ENCODE measurements at places on chromosomes 12 and 14.

DNA sequence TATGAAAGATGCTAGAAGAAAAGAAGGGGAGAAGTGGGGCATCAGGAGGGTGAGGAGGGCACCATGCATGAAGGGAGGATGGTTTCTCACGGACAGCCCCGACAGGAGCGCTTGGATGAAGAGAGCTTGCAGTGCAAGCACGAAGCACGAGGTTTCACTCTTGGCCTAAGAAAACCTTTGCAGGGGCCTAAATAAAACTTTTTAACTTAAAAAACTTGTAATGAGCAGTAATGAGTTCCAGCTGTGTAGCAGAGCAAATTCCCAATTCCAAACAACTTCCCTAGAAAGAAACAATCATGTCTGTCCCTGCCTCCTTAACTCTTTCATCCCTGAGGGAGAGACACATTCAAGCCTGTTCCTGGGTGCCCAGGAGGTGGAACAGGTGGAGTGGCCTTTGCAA is 119.5 kb downstream of the PAH start:
- no peak for DNase-seq

DNA sequence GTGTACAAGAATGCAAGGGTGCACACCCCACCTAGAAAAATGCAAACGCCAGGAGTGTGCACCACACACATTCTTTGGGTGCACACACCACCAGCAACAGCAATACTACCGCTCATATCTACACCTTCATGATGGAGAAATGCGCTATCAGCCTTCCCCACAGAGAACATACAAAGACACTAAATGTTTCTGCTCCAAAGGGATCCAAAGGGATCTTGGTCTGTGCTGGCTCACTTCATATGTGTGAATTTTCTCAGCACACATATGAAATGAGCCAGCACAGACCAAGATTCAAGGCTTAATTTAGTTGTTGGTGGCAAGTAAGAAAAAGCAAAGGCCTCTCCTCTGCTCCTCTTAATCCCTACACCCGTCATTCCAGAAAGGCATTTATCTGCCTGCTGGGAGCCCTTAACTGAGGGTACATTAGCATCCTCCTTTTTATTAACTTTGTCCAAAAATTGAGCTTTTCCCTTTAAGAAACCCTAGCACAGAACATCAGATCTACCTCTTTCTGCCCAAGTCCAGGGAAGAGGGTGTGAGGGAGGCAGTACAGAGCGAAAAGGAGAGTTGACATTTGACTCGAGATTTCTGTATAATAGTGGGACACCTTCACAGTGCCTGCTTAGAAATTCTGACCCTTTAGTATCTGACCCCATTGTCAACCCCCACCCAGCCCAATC is 8.3 kb downstream of the BMP4 start:
- DNase-seq: no peak

GRCh38 chr14:56390859-56391258 is 188.7 kb upstream of the TMEM260 start:
- no peak for DNase-seq

DNA sequence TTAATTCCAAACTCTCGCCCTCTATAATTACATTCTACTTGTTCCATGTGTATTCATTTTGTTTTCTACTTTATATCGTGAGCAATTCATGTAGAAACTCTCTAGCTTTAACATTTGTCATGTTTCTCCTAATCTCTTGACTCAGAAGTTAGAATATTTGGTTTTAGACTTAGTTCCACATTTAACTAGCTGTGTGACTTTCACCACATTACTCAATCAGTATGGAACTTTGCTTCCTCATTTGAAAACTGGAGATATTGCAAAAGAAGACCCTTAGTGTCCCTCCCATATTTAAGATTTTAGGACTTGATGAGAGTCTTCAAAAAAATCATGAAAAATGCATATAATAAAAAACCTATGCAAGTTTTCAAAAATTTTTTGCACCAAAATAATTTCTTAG is 447.5 kb downstream of the GXYLT1 start:
- DNase-seq: no peak

- DNase-seq: no peak
Measured at GRCh38 chr12:97921979-97922722, 459.5 kb downstream of the RMST start.

DNA sequence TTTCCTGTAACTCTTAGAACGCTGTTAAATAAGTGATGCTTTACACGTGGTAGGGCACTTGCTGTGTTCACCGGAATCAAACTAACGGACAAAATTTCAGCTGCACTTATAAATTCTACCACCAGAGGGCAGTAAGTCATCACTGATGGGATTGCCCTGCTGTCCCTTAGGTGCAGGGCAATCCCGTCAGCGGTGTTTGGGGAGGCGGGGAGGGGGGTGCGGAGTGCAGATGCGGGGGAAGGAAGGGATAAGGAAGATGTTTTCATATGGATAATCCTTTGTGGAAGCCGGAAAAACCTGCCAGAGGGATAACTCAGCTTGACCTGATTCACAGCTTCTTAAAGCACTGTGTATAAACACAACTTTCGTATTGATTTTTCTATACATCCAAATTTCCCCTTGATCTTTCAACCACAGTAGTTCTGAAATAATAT is 21.7 kb upstream of the SLC10A1 start:
- peak; percentile 73 for DNase-seq

DNA sequence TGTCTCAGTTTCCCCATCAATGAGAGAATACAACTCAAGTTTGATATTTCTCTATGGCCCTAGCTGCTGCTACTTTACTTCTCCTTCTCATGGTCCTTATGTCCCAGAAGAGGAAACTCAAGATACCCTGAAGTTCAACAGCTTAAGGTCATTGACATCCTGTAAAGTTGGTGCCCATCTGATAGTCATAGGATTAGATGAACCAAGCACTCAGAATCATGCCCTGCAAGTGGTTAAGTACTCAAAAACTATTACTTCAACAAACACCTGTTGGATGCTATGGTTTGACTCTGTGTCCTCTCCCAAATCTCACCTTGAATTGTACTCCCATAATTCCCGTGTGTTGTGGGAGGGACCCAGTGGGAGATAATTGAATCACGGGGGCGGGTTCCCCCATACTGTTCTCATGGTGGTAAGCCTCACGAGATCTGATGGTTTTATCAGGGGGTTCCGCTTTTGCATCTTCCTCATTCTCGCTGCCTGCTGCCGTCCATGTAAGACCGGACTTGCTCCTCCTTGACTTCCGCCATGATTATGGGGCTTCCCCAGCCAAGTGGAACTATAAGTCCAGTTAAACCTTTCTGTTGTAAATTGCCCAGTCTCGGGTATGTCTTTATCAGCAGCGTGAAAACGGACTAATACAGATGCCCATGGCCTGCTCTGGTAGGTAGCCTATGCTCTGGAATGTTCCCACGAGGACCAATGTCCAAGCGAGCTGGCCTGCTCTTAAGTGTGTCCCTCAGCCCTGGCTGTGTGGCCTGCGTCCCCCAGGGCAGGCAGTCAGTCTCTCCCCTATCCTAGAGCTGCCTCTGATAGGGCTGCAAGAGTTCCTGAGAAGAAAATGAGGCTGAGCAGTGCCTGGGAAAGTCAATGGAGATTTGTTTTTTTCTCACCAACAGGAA is 18.1 kb downstream of the CAMKK2 start:
- DNase-seq: no peak

- DNase-seq: no peak
Measured at GRCh38 chr12:29781705-29782266, 2.0 kb downstream of the TMTC1 start.

DNA sequence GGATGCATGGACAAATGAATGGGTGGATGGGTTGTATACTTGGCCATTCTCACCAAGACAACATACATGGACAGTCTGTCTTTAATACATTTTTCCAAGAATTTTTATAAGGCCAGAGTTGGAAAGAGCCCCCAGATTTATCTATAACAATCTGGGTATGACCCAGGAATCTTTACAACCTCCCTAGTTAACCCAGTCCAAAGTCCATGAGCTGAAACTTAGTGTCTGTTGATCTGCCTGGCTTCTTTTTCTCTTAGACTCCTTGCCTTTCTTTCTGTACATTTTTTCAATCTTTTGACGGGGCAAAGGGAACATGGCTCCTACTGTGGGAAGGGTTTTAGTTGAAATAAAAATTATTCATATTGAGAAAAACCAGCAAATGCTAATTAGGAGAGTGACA is 740 bp downstream of the FGF23 start:
- no peak for DNase-seq

DNA sequence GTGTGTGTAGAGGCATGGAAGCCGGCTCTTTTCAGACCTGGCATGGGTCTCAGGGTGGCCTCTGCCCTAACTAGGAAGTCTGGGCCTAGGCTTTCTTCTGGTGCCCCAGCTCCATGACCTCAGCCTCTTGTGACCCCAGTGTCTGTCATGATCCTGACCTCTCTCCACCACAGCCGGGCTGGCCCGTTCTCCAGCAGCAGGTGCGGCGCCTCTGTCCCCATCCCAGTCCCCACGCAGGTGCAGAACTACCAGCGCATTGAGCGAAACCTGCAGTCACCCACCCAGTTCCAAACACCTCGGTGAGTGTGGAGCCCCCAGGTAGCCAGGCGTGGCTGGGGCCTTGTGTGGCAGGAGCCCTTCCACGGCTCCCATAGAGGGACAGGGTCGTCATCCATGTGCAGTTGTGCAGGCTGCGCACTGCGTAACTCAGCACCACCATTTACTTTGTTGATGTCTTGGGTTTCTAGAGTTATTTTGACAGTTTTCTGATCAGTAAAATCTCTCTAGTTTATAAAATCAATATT is 14.8 kb upstream of the PUS1 start:
- no peak for DNase-seq

DNA sequence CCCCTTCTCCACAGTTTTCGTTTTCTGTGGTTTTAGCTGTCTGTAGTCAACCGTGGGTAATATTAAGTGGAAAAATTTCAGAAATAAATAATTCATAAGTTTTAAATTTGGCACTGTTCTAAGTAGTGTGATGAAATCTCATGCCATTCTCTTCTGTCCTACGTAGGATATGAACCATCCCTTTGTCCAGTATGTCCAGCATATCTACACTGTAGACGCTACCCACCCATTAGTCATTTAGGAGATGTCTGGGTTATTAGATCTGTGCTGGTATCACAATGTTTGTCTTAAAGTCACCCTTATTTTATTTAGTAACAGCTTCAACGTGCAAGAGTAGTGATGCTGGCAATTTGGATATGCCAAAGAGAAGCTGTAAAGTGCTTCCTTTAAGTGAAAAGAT is 44.7 kb downstream of the ATF7IP start:
- no peak for DNase-seq

- DNase-seq: no peak
Measured at GRCh38 chr12:46246021-46246700, 22.7 kb downstream of the SLC38A1 start.

DNA sequence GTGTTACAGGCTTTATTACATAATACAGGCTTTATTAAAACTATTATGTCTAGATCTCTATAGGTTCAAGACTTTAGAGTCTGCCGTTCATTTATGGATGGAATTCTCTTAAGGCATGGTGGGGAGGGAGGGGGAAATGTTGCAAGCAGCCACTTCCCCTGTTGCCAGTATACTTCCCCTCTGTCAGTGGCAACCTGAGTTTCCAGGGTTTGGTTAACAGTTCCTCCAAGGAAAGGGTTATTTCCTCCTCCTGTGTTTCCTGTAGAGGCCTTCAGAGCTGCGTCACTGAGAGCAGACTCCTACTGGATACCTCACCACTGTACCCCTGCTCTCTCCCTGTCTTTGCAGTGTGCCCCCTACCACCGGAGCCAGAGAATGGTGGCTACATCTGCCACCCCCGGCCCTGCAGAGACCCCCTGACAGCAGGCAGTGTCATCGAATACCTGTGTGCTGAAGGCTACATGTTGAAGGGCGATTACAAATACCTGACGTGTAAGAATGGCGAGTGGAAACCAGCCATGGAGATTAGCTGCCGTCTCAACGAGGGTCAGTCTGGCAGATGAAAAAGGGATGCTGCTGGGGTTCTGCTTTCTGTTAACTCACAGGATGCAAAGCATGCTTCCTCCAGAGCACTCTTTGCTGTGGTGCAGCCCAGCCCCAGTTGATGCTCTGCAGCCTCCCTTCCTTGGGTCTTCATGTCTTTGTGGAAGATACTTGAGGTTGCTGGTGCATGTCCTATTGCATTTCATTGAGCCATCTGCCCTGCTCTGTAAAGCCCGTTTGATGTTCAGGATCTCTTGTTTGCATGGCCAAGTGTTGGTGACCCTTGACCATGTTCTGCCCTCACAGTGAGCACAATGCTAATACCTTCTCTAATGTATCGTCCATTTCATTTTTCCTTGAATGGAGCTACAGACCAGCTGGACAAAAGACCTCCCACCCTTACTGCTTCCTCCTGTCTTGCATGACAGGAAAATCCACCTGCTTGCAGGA is 63.6 kb upstream of the SRSF5 start:
- DNase-seq: no peak
